Suppressor macrophage treated with lipopolysaccharide for 1 hour (primary cell): ENCODE measurements at places on chromosomes 13 and 19.

DNA sequence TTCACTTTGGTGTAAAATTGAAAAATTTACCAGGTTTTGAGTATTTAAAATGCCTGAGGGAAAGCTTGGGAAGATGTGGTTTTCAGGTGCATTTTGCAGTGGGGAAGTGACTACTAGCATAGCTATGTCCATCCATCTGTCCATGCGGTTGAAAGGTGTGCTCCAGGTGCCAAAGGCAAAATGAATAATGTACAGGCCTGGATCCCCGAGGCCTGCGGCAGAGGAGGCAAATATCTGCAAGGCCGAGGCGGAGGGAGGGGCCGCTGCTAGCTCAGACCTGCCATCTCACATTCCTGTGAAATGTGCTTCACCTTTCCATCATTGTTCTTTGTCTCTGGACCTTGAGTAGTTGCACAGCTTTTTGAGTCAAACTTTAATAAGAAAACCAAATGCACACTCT, 65.5 kb downstream of the ERCC5 start:
- no peak for DNase-seq

- DNase-seq, result no peak
Measured at GRCh38 chr13:93364166-93364565, 137.6 kb downstream of the GPC6 start.

- DNase-seq, result no peak
Measured at GRCh38 chr19:39160889-39161672, 35.5 kb downstream of the PAK4 start.

- DNase-seq, result no peak
Measured at GRCh38 chr13:29548722-29549121, 46.8 kb downstream of the SLC7A1 start.

DNA sequence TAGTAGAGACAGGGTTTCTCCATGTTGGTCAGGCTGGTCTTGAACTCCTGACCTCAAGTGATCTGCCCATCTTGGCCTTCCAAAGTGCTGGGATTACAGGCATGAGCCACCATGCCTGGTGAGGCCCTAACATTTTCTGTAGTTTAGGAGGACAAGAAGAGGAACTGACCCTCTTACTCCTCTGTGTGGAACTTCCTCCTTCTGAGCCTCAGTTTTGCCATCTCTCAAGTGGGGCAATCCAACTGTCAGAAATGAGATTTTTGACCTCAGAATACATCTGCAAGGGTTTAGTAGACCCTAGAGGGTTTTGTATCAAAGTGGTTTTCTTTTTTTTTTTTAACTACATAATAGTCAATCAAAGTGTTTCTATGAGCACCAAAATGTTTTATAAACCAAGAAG, 2.4 kb downstream of the DKKL1 start:
- DNase-seq, result no peak

GRCh38 chr13:91302111-91302510, 45.4 kb upstream of the MIR17HG start:
- peak; percentile 57 for DNase-seq

DNA sequence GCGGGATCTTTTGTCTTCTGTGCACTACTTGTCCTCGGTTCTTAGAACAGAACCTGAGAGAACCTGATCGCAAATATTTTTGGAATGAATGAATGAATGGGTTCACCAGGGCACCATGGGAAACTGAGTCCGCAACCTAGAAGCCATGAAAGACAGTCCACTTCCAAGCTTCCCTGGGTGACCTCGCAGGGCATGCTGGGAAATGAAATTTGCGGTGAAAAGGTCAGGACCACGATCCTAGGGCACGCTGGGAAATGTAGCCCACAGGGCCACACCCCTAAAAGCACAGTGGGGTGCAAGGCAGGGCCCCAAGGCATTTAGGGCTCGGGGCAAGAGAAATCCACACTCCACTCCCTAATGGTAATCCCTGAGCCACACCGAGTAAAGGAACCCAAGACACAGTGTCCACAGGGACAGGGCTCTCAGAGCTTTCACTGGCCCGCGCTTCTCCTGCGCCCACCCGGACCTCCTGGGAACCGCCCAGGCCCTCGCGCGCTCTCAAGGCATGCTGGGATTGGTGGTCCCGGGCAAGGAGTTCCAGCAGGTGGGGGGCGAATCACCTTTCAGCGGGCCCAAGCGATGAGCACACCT, 1.1 kb upstream of the PPP1R12C start:
- peak; percentile 43 for DNase-seq

DNA sequence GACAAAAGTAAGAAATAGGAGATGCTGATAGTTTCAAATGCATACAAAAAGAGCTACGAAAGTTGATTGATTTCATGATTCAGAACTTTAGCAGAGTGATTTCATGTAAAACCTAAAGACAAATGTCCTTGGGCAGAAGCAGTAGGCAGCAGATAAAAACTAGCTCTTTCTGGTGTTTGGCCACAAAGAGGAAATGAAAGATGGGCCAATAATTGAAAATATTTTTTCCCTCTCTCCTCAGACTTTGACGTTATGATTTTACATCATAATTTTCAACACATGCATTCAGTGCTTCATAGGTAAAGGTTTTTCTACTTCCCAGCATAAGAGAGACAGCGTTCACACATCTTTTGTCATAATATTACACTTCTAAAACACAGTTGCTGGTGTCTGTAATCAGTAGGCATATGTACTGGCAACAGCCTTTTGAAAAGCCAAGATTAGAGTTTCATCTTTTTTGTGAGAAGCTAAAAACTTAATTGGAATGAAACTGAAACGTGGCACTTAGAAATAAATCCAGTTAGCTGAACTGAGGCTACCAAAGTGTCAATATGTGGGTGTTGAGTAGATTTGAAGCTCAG, 9.3 kb downstream of the SCEL start:
- no peak for DNase-seq

DNA sequence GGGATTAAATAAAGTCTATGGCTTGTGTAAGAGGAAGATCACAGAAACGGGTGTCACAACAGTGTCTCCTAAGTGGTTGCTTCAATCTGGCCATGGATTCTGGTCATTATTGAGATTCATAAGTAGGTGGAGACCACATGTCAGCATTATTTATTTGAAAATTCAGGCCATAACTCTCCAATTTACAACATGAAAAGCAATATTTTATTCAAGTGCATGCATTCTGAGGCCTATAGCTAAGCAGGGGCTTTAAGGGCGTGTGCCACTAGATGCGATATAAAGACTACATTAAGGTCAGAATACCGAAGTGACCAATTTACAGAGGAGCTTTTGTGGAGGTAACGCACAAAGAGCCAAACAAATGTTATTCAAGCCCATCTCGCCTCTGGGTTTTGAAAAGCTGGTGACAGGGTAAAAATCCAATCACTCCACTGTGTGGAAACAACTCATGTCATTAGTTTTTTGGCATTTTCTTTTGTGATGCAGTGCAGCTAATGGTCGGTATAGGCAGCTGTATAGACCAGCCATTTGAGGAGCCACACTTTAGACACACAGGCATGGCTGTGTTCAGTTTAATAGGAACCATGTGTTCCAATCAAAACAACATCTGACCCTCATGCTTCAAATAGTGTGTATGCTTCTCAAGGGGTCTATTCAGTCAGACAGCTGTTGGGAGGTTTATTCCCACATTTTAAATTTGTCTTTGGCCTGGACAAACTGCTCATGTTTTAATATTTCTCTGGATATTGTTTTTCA, 123.7 kb downstream of the KL start:
- no peak for DNase-seq

GRCh38 chr13:113863524-113864272, at the start of gene GAS6:
TSS of gene GAS6 (minus strand) at chr13:113864076. CDS start at chr13:113863920, 156 bp downstream.
- DNase-seq, result peak; percentile 36

DNA sequence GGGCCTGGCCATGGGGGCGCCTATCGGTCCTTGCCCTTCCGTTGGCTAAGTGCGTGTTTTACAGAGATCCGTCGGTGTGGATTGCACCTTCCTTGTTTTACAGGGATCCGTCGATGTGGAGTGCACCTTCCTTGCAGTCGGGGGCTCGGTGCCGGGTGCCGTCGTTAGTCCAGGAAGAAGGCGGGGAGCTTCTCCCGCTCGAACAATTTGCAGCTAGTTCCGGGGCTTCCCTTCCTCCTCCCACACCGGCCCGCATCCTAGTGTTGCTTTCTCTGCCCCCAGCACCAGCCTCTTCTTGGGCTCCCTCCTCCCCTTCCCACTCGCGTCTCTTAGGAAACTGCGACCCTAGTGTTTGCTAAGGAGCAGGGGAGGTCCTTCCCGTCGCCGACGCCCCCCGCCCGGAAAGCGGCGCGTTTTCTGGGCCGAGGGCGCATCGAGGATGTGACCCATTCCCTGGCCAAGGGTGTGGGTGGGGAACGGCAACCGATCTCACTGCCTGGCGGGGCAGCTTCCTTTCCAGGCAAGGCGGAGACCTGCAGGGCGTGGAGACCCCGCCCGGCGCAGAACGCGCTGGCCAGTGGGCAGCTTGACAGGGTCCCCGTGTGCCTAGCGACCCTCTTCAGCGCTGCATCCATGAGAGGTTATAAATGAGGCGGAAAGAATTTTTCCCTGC, 75.7 kb upstream of the ZNF91 start:
- no peak for DNase-seq

DNA sequence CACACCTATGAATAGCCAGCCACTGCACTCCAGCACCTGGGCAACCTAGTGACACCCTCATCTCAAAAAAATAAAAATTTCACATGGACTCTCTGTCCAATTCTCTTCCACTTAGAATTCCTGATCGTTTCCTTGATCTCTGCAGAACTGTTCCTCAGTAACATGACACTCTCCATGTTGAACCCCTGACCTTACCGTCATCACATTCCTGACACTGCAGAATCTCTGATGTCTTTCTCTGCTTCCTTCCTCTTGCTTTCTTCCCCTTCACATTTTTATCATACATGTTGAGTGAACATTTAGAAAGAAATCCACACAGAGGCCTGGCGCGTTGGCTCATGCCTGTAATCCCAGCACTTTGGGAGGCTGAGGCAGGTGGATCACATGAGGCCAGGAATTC, 15.0 kb downstream of the ZNF114 start:
- DNase-seq, result no peak

GRCh38 chr13:48580185-48580803, 47.4 kb upstream of the RCBTB2 start:
- peak; percentile 80 for DNase-seq

- no peak for DNase-seq
Measured at GRCh38 chr13:80475718-80476117, 134.8 kb upstream of the SPRY2 start.

DNA sequence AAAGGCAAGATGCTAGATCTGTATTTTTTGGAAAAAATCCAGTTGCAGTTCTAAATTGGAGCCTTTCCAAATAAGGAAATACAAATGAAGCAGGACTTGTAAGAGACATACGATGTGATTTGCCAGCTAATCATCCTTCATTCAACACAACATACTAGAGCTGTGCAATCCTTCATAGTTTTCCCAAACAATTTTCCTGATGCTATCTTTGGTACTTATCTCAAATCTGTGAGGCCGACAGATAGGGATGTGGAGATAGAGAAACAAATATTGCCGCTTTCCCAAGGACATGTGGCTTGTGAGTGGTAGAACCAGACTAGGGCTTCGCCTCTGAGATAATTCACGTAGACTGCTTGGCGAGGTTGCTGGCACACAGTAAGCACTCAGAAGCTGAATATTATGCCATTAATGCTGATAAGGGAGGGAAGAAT, 176.6 kb downstream of the LMO7 start:
- DNase-seq, result no peak

- no peak for DNase-seq
Measured at GRCh38 chr13:80605011-80605410, 264.1 kb upstream of the SPRY2 start.

GRCh38 chr13:27339299-27339698, 68.7 kb downstream of the RASL11A start:
- peak; percentile 53 for DNase-seq

DNA sequence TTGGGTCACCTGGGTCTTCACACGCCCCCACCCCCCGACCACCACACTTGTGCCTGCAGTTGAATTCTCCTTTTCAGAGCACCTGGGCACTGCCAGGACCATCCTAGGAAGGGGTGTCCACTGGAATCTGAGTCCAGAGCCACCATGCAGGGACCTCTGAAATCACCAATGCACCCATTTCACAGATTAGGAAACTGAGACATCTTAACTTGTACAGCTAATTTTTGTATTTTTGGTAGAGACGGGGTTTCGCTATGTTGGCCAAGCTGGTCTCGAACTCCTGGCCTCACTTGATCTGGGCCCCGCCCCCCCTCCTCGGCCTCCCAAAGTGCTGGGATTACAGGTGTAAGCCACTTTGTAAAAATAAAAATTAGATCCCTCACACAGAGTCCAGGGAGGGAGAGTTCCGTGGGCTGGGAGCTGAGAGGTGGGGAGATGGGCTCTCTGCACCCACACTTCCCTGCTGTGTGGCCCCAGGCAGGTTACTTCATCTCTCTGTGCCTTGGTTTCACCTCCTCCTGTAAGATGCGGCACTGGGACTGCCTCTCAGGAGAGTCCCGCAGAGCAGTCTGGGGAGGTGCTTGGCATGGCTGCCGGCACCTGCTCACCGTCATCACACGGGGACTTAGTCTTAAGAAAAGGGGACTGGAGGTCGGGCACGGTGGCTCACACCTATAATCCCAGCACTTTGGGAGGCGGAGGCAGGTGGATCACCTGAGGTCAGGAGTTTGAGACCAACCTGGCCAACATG, 45.9 kb upstream of the C19orf12 start:
- DNase-seq, result no peak

GRCh38 chr13:24680921-24681604, 855 bp downstream of the ATP12A start:
- no peak for DNase-seq

- no peak for DNase-seq
Measured at GRCh38 chr13:27269114-27269665, 1.4 kb upstream of the RASL11A start.

- DNase-seq, result peak; percentile 61
Measured at GRCh38 chr19:41621654-41622053, 5.2 kb downstream of the CEACAM4 start.

- DNase-seq, result no peak
Measured at GRCh38 chr13:40221460-40222201, 444.8 kb downstream of the FOXO1 start.

DNA sequence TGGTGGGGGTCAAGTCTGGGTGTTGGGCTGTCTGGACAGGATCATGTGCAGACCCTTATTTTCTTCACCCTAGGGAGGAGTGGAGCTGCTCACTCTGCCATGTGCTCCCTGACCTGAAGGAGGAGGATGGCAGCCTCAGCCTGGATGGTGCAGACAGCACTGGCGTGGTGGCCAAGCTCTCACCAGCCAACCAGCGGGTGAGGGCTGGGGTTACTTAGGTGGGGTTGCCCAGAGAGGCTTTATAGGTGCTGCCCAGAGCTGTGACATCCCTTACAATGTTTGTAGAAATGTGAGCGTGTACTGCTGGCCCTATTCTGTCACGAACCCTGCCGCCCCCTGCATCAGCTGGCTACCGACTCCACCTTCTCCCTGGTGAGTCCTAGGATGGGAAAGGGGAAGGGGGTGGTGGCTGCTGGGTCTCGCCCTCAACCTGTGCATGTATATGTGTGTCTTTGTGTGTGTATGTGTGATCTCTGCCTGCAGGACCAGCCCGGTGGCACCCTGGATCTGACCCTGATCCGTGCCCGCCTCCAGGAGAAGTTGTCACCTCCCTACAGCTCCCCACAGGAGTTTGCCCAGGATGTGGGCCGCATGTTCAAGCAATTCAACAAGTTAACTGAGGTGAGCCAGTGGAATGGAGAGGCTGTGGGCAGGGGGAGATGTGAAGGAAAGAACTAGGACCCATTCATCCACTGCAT, 5.1 kb downstream of the CHMP2A start:
- no peak for DNase-seq

GRCh38 chr13:27140060-27140459, 31.6 kb downstream of the USP12 start:
- DNase-seq, result no peak
